ENCODE measurements at places on chromosomes 4 and X.

GRCh38 chr4:113349430-113349829, 300.0 kb downstream of the ANK2 start:
- no peak for DNase-seq

DNA sequence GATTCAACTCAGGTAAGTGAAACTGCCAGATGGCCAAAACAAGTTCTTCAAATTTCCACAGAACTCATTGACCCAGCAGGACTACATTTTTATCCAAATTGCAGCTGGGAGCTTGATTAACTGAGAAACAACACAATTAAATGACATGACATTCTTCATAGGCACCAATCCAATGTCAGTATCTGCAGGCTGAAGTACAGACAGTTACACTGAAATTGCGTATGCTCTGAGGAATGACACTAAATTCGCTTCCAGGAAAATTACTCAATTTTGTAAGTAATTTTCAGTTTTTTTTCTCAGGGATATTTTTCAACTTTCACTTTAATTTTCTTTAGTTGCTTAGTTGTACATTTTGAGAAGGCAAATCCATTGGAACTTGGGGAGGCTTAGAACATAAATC, 4.5 kb downstream of the C1GALT1C1 start:
- no peak for DNase-seq

- no peak for DNase-seq
These were observed 141.4 kb downstream of the PTTG2 start for GRCh38 chr4:38101563-38101962.

DNA sequence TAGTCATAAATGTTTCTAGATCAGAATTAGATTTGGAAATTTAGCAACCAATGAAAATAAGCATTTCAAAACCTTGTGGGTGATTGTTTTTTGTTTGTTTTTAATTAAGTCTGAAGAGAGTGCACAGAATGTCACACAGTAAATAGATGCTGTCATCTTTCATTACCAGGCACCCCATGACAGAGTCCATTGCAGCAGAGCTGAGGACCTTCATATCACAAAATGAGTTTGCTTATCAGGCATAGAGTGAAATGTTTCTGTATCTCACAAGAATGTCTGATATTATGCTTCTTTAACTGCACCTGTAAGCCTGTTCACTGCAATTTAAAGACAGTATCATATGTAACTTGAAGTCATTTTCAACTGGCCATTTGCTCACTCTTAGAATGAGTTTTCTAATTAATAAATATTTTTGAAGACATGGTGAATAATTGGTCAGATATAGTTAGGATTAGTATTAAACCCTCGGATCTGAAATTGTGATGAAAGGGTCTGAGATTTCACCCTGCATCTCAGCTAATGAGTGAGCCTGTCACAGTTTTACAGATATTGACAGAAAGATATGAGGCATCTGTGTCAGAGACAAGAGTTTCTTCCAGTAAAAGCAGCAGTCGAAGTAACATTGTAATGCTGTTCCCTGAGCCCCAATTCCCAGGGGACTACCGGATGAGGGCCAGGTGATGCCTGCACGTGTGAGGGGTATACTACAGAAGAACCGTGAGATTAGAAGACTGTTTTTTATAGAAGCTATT, 416.4 kb downstream of the CCSER1 start:
- no peak for DNase-seq

DNA sequence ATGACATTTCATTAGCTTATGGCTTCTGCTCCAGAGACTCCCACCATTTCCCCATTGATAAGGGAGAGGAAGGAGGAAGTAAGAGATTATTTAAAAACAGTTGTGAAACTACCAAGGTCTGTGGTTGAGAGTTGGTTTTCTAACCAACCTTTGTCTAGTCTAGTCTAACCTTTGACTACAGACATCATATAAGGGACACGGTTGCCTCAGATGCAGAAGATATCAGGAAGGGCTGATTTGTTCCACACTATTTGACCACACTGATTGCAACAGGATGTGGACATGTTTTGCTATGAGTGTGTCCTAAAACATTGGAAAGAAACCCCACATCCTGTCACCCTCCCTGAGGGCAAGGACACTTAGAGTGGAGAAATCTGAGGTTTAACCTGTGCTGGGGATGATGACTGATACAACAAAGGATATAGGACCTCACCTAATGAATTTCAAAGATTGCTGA, 53.0 kb downstream of the COQ2 start:
- no peak for DNase-seq

DNA sequence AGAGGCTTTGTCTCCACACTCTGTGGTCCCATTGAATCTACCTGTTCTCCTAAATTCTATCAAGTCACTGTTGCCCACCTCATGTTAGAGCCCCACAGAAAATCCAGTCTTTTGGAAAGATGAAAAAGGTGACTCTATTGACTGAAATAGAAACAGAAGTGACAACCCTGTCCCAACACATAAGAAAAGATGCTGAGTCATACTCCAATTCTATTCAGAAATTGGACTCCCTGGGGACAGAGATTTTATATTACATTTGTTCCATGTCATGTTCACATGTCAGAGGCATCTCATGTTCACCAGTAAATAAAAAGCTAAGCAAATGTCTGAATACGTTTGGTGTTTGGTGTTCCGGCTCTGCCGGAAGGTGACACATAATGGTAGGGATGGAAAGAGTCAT, 2.9 kb upstream of the GRPR start:
- no peak for DNase-seq

- DNase-seq = no peak
These were observed 143.1 kb downstream of the RBM47 start for GRCh38 chr4:40486534-40486933.

DNA sequence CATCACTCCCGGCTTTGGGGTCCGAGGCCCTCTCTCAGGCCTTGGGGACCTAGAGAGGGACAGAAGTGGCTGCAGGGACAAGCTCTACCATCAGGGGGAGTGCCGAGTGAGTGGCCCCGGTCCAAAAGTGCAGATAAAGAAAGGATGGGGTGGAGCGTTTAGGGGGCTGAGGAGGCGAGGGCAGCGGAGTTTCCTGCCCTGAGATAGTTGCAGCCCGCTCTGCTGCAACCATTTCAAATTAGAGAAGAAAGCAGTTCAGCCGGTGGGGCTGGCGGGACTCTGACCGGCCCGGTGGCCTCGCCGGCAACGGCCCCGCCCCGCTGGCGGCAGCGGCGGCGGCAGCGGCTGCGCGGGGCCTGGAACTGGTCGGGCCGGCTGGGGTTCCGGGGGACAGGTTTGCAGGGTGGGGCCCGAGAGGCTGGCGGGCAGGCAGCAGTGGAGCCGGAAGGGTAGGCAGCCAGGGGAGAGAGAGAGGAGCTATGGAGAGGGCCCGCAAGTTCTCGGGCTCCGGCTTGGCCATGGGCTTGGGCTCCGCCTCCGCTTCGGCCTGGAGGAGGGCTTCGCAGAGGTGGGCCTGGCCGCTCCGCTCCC, 7.6 kb downstream of the DLG3 start:
- peak; percentile 44 for DNase-seq

- DNase-seq = no peak
These were observed 260.7 kb upstream of the GIMD1 start for GRCh38 chr4:106629268-106629625.

DNA sequence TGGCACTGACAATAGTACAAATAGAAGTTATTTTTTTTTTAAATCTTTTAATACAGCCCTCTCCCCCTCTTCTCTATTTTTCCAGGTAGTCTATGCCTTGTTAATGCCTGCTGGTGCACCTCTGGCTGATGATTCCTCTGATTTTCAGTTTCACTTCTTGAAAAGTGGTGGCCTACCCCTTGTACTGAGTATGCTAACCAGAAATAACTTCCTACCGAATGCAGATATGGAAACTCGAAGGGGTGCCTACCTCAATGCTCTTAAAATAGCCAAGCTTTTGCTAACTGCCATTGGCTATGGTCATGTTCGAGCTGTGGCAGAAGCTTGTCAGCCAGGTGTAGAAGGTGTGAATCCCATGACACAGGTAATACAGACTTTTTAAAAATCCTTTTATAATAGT, 99.1 kb downstream of the USP9X start:
- DNase-seq = no peak

- no peak for DNase-seq
These were observed 67.7 kb downstream of the DCLK2 start for GRCh38 chr4:150145946-150146340.

GRCh38 chrX:531611-531936, 99.0 kb upstream of the SHOX start:
- DNase-seq = no peak

GRCh38 chr4:110200689-110201088, 2.3 kb upstream of the ELOVL6 start:
- no peak for DNase-seq

- DNase-seq = no peak
These were observed 115.8 kb downstream of the VEGFC start for GRCh38 chr4:176676901-176677300.

DNA sequence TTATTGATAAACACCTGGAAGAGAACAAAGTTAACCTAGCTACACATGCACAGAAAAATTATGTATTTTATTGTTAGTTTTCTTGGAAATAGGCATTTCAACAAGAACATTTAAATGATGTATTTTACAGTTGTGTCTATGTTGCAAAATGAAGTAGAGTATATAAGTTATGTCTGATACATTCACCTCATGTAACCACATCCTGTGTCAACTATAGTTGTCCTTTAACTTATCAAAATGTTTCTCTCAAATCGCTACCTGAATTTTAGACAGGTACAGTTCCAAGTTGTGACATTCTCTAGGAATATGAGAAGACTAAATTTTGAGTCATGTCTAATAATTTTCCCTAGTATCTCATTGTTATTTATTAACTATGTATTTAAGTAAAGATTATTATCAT, 27.2 kb upstream of the TNIP3 start:
- DNase-seq = no peak

DNA sequence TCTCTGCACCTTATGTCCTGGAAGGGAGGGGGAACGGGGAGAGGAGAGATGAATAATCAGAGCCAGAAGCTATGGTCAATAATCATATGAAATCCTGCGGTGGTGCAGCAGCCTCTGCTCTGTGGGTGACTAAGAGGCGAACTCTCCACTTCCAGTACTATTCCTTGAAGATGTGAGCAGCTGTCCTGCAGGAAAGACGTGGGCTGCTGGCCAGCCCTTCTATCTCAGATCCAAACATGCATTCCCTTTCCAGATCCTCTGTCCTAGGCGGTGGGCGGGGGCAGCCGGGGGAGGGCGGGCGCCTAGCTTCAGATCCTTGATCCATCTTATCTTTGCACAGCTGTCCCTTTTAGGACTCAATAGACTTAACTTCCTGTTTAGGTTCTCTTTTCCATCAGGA, 34.5 kb downstream of the SPINK2 start:
- no peak for DNase-seq

DNA sequence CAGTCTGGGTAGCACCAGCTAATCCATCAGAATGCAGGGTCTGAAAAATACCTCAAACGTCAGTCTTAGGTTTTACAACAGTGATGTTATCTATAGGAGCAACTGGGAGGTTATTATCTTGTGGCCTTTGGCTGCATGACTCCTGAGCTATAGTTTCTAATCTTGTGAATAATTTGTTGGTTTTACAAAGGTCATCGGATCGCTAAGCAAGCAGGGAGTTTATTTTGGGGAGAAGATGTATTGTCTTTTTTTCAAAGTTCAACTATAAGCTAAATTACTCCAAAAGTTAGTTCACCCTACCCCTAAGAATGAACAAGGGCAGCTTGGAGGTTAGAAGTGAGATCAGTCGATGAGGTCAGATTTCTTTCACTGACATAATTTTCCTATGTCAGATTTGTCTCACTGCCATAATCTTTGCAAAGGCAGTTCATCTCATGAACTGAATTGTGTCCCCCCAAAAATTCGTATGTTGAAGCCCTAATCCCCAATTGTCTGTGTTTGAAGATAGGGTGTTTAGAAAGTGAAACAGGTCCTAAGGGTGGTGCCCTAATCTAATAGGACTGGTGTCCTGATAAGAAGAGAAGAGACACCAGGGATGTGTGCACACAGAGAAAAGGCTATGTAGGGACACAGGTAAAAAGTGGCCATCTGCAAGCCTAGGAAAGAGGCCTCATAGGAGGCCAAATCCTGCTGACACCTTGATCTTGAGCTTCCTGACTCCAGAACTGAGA, 175.8 kb upstream of the GALNT7 start:
- no peak for DNase-seq

DNA sequence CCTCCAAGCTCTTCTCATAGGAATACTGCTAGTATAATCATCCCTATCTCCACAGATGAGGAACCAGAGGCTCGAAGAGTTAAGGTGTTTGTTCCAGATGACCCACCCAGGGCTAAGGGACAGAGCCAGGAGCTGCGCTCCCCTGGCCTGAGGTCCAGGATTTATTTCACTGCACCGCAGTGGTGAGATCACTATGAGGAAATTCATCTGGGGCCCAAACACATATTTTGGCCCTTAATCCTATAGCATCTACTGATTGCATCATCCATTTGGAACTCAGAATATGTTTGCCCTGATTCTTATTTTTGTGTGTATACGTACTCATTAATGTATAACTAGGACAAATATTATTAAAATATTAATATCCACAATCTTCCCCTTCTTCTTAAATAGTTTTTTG, 100.1 kb upstream of the RBPJ start:
- DNase-seq = no peak

GRCh38 chr4:140607852-140608251, 39.1 kb upstream of the UCP1 start:
- no peak for DNase-seq

DNA sequence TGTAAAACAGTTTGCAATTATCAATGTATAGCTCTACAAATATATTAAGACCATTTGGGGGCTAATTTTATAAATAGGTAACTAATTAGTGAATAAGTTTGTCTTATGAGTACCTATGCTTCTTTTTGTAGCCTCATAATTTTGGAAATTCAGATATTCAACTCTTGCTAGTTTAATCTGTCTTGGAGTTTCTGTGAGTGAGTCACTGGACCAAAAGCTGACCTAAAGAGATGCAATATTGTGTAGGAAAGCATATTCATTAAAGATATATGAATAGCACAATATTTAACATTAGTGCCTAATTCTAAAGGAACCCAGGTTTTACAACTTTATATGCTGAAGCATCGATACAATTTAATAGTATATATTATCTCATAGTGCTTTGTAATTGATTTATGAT, 161.3 kb upstream of the PCDH18 start:
- no peak for DNase-seq

GRCh38 chrX:10622197-10622596, 1.8 kb upstream of the MID1 start:
- no peak for DNase-seq

DNA sequence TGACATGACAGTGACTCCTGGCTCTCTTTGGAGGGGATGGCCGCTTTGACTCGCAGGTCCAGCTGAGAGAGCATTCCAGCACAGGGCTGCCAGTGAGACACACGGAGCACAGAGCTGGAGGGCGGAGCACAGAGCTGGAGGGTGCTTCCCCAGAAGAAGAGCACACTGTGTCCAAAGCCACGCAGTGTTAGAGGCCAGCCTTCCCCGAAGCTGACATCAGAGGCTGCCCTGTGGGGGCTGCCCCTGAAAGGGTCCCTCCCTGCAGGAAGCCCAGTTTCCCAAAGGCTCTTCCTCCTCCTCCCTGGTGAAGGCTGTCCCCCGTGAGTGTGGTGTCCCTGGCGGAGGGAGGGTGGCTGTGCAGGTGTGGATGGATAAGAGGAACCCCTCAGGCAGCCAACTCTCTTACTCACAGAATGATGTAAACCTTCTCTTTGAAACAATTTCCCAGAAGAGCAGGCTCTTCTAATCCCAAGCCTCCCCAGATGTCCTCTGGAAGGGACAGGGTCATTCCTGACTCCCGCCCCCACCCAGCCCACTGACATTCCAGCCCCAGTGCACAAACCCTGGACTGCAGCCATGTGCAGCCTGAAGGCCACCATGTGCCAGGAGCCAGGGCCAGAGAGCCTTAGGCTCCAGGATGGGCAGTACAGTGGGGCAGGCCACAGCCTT, 53.4 kb downstream of the PSAPL1 start:
- DNase-seq = no peak

All from T-cell (primary cell).